LNCaP clone FGC (cell line): ENCODE measurements at places on chromosomes 3 and 15.

DNA sequence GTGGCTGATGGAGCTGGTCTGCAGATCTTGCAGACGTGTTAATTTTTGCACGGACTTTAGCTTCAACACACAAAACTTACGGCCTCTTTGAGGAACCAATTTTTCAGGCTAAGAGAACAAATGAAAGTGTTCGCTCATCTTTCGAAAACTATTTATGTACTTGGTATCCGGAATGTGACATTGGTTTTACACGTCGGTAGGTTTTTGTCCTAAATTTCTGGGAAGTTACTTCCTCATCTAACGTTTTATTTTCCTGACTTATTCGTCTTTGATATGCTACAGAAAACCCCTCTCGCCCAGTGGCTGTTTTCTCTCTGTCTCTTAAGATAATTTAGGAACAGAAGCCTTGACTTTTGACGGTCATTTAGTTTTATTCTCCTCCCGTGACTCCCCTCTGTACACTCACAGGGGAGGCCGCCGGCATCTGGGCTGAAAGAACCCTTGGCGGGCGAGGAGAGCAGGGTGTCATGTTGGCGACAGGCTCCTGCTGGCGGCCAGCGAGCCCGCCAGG is 834 bp upstream of the GREM1 start:
- no peak for DNase-seq

DNA sequence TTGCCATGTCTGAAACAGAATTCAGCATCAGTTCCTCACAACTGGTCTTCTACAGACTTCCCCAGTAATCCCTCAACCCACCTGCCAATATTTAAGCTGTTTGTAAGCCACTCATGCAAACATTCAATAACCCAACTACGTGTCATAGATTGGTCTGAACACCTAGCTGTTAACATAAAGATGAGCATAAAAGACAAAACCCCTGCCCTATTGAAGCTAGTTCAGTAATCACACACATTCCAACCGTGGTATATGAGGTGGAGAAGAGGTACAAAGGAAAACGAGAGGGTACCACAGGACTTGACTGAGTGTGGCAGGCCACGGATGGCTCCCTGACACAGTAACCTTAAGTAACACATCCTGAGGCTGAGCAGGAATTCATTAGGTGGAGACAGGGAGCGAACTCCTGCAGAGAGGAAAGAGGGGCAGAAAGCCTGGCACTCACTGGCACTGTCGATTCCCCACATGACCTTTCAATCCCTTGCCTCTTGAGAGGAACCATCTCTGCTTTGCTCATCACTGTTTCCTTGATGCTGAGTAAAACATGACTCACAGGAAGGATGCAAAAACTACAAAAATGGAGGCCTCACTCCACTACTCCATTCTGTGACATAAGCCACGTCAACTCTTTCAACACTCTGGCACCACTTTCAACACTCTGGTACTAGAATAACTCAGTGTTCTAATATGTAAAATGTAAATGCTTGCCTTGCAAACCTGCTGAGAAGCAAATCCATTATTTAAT is 31.3 kb downstream of the RPN1 start:
- DNase-seq, result no peak

- no peak for DNase-seq
Measured at GRCh38 chr3:196694202-196694638, 17.8 kb downstream of the CEP19 start.

DNA sequence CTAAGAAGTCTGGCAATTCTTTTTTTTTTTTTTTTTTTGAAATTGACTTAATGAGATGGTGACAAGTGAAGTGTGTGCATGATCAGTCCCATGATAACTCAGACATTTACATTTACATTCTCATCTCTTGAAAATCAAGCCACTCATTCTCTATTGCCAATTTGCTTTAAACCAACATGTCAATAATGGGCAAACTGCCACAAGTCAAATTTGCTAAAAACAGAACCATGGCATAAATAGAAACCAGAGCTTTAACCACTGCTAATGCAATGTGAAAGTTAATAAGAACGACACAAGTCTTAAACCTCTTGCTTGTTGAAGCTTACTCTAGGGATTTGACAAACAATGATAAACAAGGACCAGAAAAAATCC is 12.0 kb upstream of the COL8A1 start:
- DNase-seq, result no peak

DNA sequence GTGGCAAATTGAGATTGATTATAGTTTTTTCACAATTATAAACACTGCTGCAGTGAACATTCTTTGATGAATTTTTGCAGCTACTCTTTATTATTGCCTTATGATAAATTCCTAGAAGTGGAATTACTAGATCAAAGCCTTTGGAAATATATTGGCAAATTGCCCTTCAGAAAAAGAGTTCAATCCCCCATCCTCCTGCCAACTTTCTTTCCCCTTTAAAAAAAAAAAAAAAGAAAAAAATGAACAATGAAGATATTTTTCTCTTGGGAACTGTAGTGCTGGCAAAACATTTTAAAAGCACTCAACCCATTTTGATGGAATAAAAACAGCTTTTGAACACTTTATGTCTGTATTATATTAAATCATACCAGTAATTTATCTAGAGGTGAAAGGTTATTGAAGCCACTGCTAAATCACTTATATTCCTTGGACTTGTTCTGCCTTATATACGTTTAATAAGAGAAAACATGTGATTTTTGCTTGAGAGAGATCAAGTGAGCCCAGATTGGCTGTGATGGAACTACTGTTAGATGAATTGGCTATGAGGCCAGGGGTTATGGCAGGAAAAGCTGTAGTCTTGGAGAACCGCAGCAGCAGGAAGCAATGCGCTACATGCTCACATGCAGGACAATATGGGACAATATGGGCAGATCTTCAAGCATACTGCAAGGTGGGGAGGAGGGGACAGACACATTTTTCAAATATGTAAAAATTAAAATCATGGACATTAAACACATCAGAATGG is 212.8 kb upstream of the C2CD4B start:
- no peak for DNase-seq

DNA sequence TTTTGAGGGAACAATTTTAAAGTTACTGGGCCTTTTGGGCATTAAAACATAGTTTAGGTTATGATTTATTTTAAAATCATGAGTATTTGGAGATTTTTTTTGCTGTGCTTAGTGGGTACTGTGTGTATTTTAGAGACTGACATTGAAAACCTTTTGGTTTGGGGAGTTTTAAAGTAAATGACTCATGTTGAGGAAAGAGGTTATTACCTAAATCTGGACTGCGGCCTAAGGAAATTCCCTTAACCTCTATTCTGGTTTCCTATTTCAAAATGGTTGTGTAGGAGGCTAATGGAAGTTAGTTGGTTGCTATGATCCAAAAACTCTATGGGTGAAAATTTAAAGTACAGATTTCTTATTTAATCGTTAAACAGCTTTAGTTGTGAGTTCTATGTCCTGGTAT is 57.3 kb upstream of the DPH6 start:
- DNase-seq, result no peak

DNA sequence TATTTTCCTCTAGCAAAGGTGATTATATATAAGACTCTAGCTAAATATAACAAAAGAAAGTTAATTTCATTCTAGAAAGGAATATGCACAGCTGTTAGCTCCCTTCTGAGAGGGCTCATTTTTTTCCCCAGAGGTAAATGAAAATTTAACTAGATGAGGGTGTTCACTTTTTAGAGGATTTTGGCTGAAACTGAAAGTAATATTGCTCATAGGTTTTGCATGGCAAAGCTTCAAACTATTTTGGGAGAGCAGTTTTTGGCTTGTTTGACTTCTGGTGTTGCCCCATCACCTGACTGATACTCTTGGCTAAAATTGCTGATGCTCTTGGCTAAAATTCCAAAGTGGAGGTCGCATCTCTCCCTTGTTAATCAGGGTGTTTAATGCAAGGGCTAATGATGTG is 311.9 kb downstream of the EDEM1 start:
- no peak for DNase-seq
